ENCODE measurements at places on chromosomes 11 and 22.

- DNase-seq: no peak
These were observed 118.7 kb downstream of the BBOX1 start for GRCh38 chr11:27159335-27159679.

- no peak for DNase-seq
These were observed 6.8 kb downstream of the RNF214 start for GRCh38 chr11:117239295-117239694.

GRCh38 chr11:62267576-62267975 is 2.4 kb upstream of the SCGB2A2 start:
- no peak for DNase-seq

DNA sequence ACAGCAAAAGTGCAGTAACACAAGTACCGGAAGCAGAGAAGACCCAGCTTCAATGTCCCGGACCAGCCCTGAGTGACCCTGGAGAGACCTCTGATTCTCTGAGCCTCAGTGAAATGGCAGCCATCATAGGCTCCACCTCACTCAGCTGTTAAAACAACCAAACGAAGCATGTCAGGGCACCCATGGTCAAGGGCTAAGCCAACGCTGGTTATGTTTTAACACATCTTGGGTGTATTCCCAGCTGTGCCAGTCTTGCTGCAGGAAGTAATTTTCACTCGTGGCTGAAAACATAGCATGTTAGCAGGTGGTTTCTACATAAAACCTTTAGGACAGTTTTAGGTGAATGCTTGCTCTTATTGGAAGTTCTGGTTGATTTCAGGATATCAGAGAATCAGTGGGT is 30.9 kb downstream of the LMO2 start:
- DNase-seq: no peak

DNA sequence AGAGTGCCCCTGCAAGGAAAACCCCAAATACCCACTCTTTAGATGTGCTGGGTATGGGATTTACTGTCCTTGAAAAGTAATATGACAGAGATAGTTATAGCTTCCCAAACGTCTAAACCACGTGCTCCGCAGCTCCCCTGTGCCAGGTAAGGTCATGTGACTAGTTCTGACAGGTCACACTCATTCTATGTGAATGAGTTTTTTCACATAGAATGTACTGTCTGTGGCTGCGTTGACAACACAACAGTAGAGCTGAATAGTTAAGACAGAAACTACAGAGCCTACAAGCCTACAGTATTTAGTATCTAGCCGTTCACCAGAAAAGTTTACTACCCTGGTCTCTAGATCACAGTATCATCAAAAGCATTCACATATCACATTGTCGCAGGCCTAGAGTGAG is 236.2 kb downstream of the ETS1 start:
- no peak for DNase-seq

DNA sequence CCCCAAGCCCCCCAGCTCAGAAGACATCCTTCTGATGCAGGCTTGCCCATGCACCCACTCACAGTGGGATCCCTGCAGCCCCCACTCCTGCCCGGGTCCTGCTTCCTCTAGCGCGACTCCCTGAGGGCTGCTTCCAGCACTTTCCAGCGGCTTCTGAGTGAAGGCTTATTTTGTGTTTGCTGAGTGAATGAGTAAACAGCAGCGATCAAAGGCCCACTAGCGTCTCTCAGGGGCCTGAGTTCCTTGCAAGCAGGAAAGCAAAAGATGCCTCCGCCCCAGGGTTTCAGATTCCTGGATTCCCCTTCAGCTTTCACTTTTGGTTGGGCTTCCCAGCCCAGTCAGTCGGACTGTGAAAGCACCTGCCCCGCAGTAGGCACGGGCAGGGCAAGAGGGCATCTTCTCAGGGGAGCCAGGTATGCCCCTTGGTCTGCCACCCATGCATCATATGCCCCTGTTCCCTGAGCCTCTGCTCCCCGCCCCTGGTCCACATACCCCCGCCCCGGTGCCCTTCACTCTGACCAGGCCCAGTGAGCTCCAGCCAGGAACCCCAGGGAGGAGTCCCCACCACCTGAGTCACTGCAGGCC is 9.2 kb downstream of the FADD start:
- DNase-seq: no peak

DNA sequence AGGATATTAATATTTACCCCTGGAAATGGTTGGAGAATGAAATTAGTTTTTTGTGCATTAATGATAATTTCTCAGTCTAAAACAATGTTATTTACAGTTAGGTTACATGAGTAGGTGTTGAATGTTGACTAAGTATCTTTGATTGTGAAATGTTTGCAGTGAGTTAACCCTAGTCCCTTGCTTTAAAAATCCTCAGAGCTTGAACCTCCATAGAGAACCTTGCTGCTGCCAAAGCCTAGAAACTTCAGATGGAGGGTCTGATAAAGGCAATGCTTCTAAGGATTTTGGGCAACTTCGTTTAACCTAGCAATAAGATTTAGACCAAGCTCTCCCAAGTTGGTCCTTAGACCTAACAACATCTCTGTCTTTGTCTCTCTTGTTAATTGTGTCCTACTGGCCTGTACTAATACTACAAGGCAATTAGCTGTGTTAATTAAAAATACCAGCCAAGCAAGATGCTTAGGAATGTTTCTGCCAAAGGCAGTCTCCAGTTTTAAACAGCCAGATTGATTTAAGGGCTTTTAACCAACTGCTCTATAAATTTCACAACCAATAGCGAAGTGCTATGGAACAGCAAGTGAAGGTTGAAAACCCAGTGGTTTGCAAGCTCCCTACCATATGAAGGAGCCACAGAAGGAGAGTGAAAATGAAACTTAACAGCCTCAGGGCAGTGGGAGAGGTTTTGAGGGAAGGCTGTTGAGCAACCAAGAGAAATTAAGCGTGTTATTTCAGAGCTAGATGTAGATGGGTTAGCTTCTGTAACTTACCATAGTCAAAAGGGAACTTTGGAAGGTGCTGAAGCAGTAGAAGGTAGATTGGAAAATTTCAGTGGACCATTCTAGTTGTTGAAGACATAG is 295.9 kb upstream of the ANO5 start:
- no peak for DNase-seq

DNA sequence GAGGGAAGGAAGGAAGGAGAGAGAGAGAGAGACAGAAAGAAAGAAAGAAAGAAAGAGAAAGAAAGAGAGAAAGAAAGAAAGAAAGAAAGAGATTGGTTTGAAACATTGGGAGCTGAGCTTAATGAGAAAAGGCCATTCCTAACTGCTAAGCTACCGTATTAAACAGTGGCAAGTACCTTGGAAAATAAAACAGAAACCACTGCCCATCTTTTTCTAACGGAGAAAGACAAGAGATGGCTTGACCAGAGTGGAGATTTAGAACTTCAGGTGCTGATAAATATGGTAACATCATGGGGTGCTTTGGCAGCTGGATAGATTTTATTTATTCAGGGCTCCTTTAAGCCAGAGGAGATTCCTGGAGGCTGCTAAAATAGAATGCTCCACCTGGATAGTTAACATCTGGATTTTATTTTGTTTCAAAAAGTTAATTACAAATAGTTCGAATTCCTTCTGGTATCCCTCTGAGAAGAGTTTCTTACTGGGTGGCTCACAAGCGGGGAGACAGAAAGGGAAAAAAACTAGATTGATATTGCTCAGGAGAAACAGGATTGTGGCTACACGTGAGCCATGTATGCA is 12.9 kb downstream of the TIMP3 start:
- no peak for DNase-seq

- DNase-seq: no peak
These were observed 96.9 kb downstream of the SBF2 start for GRCh38 chr11:10197091-10197490.

DNA sequence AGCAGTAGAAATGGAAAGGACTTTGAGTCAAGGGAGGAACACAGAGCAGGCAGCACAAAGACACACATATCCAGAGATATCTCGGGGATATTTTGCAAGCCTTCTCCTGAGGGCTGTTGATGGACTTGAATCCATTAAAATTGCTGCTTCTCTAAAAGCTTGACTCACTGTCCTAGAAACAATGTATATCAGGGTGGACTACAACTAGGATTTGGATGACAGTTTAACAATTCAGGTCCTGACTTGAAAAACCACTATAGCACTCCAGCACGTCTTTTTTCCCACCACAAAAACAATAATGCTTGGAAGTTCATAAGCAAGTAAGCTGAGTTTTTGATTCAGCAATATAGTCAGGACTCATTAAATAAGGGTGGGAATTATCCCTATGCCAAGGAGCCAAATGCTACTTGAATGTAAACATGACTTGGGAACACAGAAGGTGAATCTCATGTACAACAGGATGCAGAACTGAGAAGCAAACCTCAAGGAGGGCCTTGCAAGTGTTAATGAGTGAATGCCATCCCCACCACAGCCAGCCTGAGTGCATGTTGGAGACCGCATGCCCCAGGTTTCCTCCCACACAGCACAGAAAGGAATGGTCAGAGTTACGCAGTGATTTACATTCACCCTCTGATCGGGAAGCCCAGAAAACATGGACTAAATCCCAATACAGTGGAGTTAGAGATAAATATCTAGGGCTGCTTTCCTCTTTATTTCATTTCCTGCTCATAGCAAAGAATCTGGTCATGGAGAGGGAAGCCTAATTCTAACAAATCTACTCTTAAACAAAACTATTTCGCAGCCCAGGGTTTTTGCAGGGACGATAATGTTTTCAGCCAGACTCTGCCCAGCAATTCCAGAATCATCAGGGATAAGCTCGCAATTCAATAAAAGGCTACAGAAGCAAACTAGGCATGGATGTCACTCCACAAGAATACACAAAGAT is 98.4 kb upstream of the OR9G4 start:
- DNase-seq: no peak

DNA sequence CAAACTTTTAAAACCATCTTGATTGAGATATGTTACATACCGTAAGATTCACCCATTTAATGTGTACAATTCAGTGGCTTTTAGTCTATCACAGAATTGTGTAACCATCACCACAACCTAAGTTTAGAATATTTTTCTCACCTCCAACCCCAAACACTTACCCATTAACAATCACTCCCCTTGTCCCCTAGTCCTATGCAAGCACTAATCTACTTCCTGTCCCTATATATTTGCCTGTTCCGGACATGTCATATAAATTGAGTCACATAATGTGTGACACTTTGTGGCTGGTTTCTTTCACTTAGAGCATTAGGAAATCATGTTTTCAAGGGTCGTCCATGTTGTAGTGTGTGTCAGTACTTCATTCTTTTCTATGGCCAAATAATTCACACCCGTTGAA is 38.8 kb downstream of the RASSF10 start:
- no peak for DNase-seq

DNA sequence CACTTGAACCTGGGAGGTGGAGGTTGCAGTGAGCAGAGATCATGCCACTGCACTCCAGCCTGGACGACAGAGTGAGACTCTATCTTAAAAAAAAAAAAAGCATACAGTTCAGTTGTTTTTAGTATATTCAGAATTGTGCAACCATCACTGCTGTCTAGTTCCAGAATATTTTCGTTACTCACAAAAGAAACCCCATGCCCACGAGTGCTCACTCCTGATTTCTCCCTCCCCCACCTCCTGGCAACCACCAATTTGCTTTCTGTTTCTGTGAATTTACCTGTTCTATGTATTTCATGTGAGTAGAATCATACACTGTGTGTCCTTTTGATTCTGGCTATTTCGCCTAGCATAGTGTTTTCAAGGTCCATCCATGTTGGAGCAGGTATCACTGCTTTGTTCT is 24.8 kb downstream of the PTPRJ start:
- no peak for DNase-seq

- DNase-seq: no peak
These were observed 23.2 kb downstream of the IFITM10 start for GRCh38 chr11:1727096-1727690.

GRCh38 chr11:2803186-2804091 is 82.1 kb downstream of the CDKN1C start:
- no peak for DNase-seq

DNA sequence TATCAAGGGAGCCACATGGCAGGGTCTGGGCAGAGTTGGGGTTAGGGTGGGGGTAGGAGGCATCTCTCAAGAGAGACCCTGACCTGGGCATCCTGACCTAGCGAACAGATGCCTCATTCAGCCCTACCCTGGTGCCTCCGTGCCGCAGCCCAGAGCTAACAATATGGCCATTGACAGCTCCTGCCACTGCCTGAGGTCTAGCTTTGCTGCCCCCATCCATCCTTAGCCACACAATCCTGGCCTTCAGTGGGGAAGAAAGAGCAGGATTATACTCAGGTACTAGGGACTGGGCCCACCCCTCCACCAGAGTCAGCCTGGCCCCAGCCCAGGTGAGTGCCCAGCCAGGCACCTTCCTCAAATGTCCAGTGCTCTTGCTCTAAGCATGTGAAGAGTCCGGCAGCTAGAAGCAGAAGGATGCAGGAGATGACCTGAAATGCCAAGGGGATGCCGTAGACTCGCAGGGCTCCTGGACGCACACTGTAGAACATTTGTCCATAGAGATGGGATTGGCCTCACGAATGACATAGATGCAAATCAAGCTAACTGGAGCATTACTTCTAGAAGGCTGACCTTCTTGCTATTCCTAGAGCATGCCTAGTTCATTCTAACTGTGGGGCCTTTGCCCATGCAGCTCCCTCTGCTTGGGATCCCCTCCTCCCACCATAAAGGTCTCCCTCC is 13.3 kb upstream of the SERPINH1 start:
- DNase-seq: no peak

DNA sequence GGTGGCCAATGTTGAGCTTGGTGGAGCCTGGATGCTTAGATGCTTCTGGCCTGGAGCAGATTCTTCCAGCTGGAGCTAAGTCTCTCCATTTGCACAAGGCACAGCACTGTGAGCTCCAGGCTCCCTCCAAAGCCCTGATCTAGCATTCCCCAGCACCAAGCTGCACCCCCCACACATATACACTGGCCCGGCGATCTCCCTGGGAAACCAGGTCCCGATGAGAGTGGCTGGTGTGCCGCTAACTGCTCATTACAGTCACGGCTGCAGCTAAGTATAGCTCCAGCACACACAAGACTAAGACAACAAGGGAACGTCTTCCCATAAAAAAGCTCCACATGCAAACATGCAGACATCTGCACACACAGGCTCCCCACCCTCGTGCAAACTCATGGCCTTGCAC is 17.6 kb downstream of the KCNC1 start:
- DNase-seq: no peak

DNA sequence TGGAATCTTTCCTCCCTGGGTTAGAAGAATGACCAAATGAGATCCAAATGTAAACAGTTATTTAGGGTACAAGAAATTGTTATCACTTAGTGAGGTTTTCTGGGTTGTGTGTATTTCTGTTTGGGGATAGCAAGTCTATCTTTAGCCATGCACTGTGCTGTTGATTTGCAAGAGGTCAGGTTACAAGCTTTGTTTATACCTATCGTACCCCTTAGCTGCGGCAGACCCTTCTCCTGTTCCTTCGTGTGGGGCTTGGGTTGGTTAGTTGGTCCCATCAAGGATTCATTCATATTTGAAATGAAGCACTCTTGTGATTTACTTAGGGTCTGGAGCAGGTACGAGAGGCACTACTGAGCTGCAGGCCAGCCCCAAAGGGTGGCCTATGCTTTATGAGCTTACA is 72.6 kb downstream of the USP35 start:
- no peak for DNase-seq

- DNase-seq: no peak
These were observed 57.4 kb downstream of the CSTF3 start for GRCh38 chr11:33103836-33104235.

DNA sequence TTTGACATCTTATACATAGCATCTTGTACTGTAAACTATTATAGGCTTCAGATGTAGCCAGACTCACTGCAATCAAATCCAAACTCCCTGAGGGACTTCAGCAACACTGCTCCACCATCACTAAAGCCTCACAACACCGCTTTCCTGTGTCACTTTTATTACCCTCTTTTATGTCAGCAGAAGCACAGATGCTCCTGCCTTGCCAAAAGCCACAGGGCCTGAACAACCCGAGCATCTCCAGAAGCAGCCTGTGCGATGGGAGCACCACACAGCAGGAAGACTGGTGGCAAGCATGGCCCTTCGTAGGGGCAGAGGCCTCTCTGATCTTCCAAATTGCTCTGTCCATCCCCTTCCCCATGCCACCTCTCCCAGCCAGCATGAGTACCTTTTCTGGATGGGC is 22.9 kb downstream of the TMEM123 start:
- no peak for DNase-seq

Data from esophagus squamous epithelium (tissue), 5 donors.